NCI-H1092 treated with DMSO at 0.1 percent for 48 hours (cell line): ENCODE measurements at places on chromosomes 5 and 9.

DNA sequence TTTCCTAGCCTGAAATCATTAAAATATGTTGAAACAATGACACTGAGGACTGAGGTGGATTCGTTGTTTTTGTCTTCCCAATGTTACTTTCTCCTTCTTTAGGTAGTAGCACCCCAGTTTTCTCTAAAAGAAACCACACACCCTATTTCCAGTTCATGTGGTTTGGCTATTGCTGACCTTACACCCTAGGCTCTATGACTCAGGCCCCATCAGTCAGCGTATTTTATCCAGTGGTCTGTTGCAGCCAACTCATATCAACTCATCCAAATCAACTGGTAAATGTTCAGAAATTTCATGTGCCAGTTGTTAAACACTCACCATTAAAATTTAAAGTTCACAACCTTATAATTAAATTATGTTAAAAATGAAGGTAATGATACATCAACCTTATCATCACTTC lies 44.6 kb upstream of the NFIB start:
- no peak for DNase-seq

DNA sequence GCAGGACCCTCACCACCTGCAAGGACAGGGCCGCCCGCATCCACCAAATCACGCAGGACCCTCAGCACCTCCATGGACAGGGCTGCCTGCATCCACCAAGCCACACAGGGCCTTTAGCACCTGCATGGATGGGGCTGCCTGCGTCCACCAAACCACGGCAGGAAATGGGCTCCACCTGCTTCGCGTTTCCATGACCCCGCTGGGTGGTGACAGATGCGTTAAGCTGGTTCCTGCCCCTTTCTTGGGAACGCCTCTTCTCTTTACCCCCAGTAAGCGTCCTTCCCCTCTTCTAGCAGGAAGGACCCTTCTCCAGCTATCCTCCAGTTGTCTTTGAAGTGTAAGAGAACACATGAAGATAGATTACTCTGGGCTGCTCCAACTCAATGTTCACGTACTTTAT lies 13.5 kb downstream of the FBP1 start:
- no peak for DNase-seq

DNA sequence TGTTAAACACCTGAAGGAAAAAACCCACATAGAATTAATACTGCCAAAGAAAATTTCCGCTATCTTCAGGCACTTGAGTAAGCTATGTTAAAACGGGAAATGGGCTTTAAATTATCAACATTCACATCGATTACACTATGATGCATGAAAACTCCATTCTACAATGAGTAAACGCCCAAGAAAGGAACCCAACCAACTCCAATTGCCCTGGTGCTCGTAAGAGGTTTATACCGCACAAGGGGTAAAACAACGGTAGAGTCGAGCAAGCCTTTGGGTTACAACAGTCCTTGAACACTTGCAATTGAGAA lies 1.0 kb downstream of the AGTPBP1 start:
- DNase-seq = no peak

DNA sequence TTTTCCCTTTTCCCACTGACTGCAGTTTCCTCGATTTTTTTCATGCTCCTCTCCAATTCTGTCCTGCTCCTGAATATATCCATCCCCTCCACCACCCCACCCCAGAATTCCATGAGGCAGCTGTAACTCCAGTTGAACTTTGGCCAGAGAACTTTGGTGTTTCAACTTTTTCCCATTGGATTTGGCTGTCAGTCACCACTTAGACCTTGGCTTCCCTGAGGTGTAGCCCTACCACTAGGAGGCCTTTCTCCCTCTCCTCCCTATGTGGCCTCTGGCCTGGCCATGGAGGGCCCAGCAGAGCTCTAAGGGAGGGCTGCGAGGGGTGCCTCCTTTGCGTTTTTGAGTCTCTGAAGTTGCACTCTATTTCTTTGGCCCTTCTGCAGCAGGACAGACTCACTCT lies 261.3 kb downstream of the PIK3R1 start:
- no peak for DNase-seq

- DNase-seq = no peak
Measured at GRCh38 chr5:124979251-124979650, 232.8 kb upstream of the ZNF608 start.

GRCh38 chr5:178394074-178394473 lies 161.5 kb upstream of the PHYKPL start:
- DNase-seq = no peak

DNA sequence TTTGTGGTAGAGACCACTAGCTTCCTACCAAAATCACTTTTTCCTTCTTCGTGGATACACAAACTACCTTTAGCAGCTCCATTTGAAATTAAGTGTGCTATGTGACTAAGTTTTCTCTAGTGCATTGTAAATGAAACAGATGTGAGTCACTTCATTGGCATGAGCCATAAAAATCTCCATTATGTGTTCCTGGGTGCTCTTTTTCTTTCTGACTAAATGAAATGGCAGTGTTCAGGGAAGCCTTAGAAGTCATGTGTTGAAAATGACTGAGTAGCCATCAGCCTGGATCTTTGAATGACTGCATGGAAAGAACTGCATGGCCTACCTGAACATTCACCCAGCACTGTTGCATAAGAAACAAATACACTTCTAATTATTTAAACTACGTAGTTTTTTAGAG lies 107.9 kb downstream of the NDUFAF2 start:
- DNase-seq = no peak

GRCh38 chr5:130529511-130530485 lies 625.5 kb downstream of the CHSY3 start:
- no peak for DNase-seq

- no peak for DNase-seq
Measured at GRCh38 chr5:40521108-40521785, 158.5 kb upstream of the PTGER4 start.

- DNase-seq = peak; percentile 83
Measured at GRCh38 chr9:101458963-101459631, 23.5 kb upstream of the ALDOB start.

DNA sequence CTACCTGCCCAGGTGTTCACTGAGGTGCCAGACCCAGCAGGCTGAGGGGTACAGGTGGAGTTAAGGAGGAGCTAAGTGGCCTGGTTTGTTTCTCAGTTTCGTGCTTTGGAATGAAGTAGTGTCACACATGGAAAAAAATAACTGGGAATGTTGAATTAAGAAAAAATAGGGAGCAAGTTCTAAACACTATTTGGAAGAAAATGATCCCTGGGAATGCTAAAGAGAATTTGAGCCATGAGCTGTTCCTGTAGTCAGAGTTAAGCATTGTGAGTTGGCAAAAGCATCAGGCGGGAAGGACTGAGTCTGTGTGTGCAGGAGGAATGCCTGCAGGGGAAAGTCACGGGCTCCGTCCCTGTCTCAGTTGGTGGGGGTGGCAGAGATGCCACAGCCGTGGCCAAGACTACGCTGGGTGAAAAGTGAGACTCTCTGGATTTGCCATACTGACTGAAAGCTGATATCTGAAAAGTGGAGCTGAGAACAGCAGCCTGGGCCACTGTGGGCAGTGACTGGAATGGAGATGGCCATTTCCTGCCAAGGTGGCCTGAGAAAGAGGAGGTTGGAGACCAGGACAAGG lies 37.0 kb downstream of the SYK start:
- no peak for DNase-seq

GRCh38 chr5:139183502-139183901 lies 14.7 kb downstream of the SIL1 start:
- DNase-seq = no peak

- DNase-seq = no peak
Measured at GRCh38 chr5:82749461-82749820, 327.8 kb downstream of the TMEM167A start.

GRCh38 chr5:134554319-134555222 lies 29.1 kb downstream of the JADE2 start:
- DNase-seq = no peak

- no peak for DNase-seq
Measured at GRCh38 chr9:121721058-121721350, 69.6 kb downstream of the DAB2IP start.

GRCh38 chr9:130990978-130991777 lies 17.8 kb upstream of the LAMC3 start:
- DNase-seq = no peak

DNA sequence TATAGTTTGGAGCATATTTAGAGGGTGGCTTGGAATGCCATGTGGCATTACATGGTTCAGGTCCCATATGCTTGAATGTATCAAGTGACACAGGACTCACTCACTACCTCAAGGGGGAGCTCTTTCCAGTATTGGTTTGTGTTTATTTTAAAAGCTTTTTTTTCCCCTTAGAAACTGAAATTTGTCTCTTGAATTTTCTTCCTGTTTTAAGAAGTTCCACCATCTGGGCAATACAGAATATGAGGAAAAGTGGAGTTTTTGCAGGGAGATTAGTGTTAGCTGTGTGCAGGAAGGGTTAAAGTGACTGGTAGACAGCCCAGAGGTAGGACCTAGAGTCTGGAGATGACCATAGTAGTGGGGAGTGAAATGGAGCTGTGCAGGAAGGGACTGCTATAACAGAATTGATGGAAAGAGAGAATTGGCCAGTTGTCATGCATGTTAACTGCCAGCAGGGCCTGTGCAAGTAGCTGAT lies 36.6 kb downstream of the CTNNA1 start:
- peak; percentile 7 for DNase-seq

GRCh38 chr9:65435464-65435863 lies 150.5 kb upstream of the FOXD4L5 start:
- DNase-seq = no peak

GRCh38 chr9:115671236-115671962 lies 482.2 kb upstream of the PAPPA start:
- DNase-seq = no peak
